Stomach (tissue), 19 donors: ENCODE measurements at places on chromosomes 16 and 17. TPM values are rescaled to one million over a fixed set of nuclear protein-coding genes. Genes with fewer than 3 reads are reported as not detected.

DNA sequence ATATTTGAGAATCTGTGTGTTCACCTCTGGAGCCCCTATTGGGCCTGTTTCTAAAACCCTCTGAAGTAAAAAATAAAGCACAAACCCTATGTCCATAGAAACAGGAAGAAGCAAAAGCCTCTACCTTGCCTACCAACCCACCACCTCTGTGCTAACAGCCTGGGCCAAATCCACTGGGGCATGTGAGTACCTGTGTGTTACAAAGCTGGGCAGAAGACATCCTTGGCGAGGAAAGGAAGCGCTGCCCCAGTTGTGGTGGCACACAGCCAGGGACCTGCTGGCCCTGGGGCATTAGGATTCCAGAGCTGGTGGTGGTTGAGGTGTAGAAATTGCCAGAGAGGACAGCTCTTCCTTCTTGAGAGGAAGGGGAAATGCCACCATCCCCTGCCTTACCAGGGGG, 30.0 kb downstream of the MYO18A start:
- DNase-seq = no peak
- H3K36me3 ChIP-seq = no peaks in the 10 kb centered on the region
- H3K4me1 ChIP-seq = peaks cover 46% of the 10 kb centered on the region
- no peaks in the 10 kb centered on the region for H3K27me3 ChIP-seq

DNA sequence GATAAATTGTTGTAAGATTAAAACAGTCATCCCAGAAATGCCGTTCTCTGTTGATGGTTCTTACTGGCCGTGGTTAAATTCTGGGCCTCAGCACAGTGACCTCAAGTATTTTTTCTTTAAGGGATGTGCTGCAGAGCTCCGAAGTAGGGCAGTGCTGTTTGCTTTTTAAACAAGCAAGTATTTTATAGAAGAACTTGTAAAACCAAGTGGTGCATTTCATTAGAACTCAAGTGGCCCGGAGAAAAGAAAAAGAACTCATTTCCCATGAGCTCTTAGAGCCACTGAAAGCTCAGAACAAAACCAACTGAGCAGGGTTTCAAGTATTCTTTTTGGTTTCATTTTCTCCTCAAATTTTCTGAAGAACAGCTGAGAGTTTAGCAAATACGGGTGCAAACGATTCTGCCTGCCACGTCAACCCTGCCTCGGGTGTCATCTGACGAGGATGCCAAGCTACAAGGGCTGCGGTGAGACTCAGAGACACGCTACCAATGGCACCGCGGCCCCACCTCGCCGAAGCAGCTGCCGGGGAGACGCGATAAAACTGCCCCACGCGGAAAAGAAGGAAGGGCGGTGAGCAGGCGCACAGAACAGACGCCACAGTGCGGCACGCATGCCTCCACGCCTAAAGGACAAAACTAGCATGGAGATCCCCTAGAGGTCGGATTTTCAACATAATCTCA, 6.3 kb downstream of the LMF1 start:
- H3K27ac ChIP-seq = no peak overlapping the region
- peaks cover 17% of the 10 kb centered on the region for H3K36me3 ChIP-seq
- H3K27me3 ChIP-seq = no peaks in the 10 kb centered on the region

- no peak overlapping the region for H3K27ac ChIP-seq
- peaks cover 74% of the 10 kb centered on the region for H3K4me1 ChIP-seq
- peak; percentile 28 for DNase-seq
- H3K4me3 ChIP-seq = no peak overlapping the region
- H3K27me3 ChIP-seq = no peaks in the 10 kb centered on the region
- H3K36me3 ChIP-seq = no peaks in the 10 kb centered on the region
These were observed 1.3 kb downstream of the ADCY7 start for GRCh38 chr16:50267651-50268050.

TEKT5 gene
- total RNA-seq = 22.8 TPM
